Psoas muscle (tissue), 8 donors: ENCODE measurements at places on chromosomes 6 and 20. TPM values are rescaled to one million over a fixed set of nuclear protein-coding genes. Genes with fewer than 3 reads are reported as not detected.

B3GAT2 gene
- not detected for total RNA-seq

MUC22 gene
- 0.08 TPM for total RNA-seq

FAM209B gene
- not detected for total RNA-seq

GSTA3 gene
- not detected for total RNA-seq

COL10A1 gene
- total RNA-seq, result not detected

RCAN2 gene
- 32.2 TPM for total RNA-seq

ADAM33 gene
- 2.9 TPM for total RNA-seq

DNA sequence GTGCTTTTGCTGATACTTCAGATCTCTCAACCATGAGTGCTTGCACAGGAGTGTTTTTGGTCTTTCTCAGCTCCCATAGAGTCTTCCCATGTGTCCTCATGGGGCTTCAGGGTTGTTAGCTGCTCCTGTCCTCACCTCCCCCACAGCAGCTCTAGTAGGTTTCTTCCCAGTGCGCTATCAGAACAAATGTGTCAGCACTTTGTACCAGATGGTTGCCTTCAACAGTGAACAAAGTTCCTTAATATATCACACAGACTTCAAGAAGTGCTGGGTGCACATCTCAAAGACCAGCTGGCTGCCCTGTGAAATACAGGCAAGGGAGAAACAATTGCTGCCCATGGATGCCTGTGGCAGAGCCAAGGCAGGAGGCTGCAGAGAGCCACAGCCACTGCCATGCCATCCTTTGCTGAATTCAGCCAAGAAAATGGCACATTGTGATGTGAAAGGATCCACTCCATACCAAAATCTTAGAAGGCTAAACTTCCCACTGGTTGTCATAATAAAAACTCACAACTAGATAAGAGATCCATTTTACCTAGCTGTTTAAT, 471.3 kb downstream of the C6orf118 start:
- DNase-seq, result no peak

GRCh38 chr20:10501402-10501801, 66.3 kb downstream of the SLX4IP start:
- no peak for DNase-seq

- peak; percentile 79 for DNase-seq
Observed at GRCh38 chr20:62357187-62357667, 9.9 kb downstream of the LAMA5 start.

DNA sequence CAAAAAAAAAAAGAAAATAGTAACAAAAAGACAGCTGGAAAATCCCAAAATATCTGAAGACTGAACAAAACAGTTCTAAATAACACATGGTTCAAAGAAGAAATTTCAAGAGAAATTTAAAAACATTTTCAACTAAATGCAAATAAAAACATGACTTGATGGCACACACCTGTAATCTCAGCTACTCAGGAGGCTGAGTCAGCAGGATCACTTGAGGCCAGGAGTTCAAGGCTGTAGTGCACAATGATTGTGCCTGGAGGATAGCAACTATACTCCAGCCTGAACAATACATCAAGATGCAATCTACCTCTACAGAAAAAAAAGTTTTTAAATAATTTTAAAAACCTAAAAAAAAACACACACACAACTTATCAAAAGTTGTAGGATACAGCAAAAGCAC, 21.6 kb upstream of the ASF1A start:
- no peak for DNase-seq

GRCh38 chr6:43942616-43943015, 172.6 kb downstream of the VEGFA start:
- no peak for DNase-seq

- peak; percentile 98 for DNase-seq
Observed at GRCh38 chr6:29649701-29650673, 6.9 kb upstream of the MOG start.

DNA sequence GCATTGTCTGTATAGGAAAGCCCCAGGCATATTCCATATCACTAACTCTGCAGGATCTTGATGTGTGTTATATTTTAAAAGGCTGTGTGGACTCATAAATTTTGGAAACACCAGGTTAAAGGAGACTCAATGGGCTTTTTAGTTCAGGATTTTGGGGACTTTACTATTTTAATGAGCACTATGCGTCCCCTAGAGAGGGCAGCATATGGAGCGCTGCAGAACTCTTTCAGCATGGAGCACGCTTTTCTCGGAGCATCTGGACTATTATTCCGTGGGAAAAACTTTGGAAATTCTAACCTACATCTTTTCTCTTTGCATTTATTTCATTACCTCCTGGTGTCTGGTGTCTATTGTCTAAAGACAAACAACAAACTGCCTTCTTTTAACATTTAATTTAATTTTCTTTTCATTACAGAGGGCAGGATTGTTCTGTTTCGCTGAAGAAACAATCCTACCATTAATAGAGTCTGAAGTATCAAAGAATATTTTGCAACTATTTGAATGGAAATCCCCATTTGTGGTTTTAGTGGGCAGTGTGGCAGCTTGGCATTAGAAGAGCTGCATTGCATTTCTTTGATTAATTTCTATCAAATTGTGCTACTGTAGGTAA, 399.9 kb upstream of the HSF2 start:
- DNase-seq, result no peak

DNA sequence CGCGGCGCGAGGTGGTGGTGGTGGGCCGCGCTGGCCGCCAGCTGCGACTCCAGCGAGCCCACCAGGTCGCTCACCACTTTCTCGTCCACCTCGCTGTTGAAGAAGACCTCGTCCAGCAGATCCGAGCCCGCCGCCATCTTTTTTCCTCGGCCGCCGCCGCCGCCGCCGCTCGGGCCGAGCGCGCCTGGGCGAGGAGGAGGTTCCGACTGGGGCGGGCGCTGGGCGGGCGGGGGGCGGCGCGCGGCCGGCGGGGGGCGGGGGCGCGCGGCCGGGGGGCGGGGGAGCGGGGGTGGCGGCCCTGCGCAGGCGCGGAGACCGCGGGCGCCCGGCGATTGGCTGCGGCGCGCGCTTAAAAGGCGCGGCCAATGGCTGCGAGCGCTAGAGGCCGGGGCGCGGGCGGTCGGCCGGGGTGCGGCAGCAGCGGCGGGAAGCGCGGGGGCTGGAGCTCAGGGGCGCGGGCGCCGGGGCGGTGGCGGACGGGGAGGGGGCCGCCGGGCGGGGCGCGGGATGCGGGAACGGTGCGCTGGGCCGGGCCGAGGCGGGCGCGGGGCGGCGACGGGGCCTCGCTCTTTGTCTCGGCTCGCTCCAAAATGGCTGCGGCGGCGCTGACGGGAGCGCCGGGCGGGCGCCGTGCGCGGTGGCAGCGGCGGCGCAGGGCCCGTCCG, at the start of gene TAF4:
TAF4 (minus strand) TSS at position 208 of the 665 bp plus-strand sequence; CDS start at position 137, 71 bp downstream.
- peak; percentile 82 for DNase-seq

GRCh38 chr6:3615391-3616380, 135.8 kb downstream of the PXDC1 start:
- no peak for DNase-seq

DNA sequence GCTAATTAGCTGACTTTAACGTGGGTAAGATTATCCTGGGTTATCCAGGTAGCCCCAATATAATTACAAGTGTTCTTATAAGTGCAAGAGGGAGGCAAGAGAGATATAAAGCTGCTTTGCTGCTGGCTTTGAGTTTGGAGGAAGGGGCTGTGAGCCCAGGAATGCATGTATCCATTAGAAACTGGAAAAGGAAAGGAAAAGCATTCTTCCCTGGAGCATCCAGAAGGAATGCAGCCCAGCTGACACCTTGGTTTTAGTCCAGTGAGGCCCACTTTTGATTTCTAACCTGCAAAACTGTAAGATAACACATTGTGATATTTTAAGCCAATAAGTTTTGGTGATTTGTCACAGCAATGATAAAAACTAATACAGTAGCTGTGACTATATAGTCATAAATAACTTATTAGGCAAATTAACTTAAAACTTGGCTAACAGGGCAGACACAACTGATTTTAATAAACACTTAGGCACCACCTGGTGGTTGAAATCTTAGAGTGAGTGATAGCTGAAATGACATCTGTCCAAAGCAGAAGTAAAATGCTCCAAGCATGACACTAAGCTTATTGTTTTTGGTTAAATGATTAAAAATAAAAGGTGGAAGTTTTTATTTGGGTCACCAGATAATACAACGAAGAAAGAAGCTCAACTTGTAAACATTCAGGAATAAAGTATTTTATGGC, 35.6 kb downstream of the ADGRF4 start:
- no peak for DNase-seq

GRCh38 chr6:133995758-133996157, 42.7 kb downstream of the TBPL1 start:
- no peak for DNase-seq

GRCh38 chr20:49635866-49636265, 67.9 kb upstream of the PTGIS start:
- no peak for DNase-seq

- no peak for DNase-seq
Observed at GRCh38 chr20:2421247-2421646, 40.5 kb downstream of the TGM6 start.

DNA sequence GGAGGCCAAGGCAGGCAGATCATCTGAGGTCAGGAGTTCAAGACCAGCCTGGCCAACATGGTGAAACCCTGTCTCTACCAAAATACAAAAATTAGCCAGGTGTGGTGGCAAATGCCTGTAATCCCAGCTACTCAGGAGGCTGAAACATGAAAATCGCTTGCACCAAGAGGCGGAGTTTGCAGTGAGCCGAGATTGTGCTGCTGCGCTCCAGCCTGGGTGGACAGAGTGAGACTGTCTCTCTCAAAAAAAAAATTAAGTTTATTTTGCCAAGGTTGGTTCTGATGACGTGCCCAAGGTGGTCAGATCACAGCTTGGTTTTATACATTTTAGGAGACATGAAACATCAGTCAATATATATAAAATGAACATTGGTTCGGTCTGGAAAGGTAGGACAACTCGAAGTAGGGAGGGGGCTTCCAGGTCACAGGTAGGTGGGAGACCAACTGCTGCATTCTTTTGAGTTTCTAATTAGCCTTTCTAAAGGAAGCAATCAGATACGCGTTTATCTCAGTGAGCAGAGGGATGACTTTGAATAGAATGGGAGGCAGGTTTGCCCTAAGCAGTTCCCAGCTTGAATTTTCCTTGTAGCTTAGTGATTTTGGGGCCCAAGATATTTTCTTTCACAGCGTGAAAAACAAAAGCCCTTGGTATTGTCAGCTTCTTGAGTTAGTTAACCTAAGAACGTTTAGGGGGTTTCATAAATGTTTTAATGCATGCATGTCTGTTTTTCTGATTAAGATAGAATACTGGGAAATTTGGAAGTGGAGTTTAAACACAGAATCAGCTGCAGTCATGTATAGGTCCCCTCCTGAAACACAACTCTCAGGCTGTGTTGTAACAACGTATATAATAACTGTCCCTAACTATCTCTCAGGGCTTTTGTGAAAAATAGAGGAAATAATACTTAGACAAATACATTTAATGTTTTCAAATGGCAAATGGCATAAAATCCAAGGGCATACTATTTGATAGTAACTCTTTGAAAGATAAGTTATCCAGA, 16.7 kb downstream of the ACOT13 start:
- DNase-seq, result no peak

DNA sequence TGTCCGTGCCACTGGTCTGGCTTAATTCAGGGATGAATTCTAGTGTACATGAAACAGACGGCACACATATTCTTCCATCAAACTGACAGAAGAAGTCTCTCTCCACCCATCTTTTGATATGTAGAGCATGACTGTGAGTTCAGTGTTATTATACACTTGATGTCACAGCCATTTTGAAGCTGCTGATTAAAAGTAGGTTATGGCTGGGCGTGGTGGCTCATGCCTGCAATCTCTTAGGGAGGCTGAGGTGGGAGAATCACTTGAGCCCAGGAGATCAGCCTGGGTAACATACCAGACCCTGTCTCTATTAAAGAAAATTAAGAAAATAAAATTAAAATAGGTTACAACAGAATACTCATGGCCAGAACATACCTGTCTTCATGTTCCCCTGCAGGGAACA, 20.7 kb downstream of the C6orf15 start:
- no peak for DNase-seq

- no peak for DNase-seq
Observed at GRCh38 chr6:125537090-125537489, 212.3 kb upstream of the HEY2 start.

DNA sequence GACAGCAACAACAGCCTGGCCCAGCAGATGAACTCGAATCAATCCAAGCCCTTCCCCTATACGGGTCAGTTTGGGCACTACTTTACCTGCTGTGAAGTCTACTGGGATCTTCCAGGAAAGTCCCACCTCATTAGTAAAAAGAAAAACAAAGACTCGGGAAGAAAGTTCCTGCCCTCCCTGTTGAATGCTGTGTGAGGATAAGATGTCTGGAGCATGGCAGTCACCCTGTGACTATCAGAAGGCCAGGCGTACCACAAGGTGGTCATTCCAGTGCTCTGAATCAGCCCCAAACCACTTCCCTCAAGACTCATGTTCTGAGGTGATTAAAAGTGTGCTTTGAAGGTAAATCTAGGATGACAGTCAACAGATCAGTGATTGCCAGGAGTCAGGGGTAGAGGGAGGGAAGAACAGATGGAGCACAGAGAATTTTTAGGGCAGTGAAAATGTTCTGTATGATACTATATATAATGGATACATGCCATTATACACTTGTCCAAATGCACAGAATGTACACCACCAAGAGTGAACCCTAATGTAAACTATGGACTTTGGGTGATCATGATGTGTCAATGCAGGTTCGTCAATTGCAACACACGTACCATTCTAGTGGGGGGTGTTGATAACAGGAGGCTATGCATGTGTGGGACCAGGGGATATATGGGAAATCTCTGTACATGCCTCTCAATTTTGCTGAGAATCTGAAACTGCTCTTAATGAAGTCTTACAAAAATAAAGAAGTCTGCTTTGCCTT, 14.7 kb downstream of the FKBP1A start:
- DNase-seq, result no peak

DNA sequence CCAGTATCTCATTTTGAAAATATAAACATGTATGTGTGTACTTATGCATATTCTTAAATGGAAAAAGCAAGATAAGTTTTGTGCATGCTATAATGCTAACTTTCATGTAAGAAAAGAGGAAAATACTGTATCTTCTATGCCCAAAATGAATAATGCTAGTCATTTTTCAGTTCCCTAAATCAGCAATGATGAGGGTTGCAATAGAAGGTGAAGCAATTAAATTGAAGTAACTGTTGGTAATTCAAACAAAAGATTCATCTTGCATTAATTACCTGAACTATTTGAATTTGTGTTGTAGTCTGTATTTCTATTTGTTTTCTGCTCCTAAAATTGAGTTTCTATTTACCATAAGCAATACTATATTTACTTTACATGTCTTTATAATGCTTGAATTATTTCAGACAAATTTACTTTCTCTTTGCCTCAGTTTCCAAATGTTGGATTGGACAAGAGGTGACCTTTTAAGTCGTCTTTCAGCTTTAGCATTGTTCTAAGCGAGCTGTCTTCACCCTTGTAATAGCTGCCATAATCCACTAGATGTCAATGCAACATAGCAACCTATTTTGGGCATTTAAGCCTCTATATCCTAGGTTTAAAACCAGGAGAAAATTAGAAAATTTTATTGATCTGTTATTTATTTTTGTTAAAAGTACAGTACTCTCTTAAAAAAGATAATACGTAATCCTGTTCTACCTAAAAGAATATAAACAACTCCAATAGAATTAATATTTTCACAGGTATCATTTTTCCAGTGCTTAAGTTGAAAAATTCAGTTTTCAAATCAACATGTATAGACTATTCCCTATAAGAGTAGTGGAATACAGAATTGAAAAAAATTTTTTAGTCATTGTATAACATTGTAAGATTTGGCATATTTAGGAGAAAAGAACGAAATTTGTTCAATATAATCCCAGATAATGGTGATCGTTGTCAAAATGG, 52.3 kb upstream of the IFNGR1 start:
- DNase-seq, result no peak
